ENCODE measurements at places on chromosomes 5 and 9.

- no peak for DNase-seq
These were observed 348.0 kb downstream of the NPR3 start for GRCh38 chr5:33059081-33059480.

DNA sequence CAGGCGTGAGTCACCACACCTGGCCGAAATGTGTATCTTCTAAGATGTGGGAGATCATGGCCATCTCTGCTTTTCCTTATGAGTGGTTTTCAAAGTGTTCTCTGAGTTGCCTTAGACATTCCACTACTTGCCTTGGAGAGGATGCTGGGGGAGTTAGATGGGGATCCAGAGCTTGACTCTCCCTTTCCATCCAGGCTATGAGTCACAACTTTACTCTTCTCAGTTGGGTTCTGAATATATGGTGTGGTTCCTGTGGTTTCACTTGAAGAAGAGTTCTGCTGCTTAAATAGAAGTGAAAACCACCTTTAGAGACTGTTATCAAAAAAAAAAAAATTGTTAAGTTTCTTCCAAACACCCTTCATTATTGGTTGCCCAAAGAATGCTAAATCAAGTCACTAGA, 217.6 kb downstream of the ZNF608 start:
- DNase-seq: no peak

DNA sequence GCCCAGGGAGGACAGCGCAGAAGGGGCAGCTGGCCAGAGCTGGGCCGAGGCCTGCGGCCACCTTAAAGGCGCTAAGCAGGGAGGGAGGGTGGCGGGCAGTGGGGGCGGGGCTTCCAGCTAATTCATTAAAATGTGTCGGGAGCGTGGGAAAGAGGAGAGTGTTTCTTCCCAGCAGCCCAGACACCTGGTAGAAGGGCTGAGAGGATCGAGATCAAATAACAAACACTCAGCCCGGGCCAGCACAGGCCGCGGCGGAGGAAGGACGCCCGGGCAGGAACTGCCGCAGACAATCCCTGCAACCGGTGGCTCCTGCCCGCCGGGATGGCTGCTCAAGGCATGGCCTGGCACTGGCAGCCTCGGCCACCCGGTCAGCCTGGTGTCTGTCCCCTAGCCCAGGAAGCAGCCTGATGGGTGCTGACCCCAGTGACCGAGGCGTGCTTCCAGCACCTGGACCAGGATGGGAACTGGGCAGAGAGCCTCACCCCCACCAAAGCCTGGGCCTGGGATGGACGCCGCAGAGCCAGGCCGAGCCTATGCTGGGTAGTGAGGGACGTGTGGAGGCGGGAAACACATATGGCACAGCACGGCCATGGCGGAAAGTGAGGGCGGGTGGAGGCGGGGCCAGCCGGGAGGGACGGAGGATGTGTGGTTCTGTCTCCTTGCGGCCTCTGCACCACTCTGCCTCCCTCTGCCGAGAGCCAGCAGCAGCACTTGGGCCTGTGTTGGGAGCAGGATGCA, 3.2 kb upstream of the NRARP start:
- DNase-seq: peak; percentile 67

- DNase-seq: no peak
These were observed 89.7 kb upstream of the PRLR start for GRCh38 chr5:35320029-35320428.

GRCh38 chr5:17167171-17167891, 50.1 kb upstream of the BASP1 start:
- no peak for DNase-seq

GRCh38 chr9:123589361-123590239, 233.6 kb downstream of the CRB2 start:
- DNase-seq: no peak

DNA sequence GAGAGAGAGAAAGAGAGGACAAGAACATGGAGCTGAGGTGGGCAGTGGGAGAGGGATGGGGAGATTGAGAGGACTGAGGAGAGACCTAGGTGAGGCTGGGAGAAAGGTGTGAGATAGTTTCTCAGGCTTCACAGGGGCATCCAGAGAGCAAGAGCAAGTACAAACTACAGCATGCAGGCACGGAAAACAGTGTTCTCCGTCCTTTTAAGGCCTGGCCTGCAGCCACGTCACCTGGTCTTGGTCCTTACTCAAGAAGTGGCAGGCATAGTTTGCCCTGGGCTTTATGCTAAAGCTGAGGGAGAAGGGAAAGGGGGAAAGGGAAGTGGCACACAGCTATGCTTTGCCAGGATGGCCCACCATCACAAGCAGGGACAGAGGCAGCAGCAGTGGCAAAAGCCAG, 65.7 kb downstream of the SIL1 start:
- DNase-seq: no peak

GRCh38 chr5:93141969-93142368, 439.1 kb downstream of the NR2F1-AS1 start:
- DNase-seq: no peak

DNA sequence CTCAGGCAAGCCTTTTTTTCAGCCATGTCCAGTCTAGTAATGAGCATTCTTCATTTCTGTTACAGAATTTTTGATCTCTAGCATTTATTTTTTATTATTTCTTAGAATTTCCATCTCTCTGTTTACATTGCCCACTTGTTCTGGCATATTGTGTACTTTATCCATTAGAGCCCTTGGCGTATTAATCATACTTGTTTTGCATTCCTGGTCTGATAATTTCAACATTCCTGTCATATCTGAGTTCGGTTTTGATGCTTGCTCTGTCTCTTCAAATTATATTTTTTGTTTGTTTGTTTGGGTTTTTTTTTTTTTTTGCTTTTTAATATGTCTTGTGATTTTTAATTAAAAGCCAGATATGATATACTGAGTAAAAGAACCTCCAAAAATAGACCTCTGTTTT, 23.0 kb upstream of the JAK2 start:
- no peak for DNase-seq

DNA sequence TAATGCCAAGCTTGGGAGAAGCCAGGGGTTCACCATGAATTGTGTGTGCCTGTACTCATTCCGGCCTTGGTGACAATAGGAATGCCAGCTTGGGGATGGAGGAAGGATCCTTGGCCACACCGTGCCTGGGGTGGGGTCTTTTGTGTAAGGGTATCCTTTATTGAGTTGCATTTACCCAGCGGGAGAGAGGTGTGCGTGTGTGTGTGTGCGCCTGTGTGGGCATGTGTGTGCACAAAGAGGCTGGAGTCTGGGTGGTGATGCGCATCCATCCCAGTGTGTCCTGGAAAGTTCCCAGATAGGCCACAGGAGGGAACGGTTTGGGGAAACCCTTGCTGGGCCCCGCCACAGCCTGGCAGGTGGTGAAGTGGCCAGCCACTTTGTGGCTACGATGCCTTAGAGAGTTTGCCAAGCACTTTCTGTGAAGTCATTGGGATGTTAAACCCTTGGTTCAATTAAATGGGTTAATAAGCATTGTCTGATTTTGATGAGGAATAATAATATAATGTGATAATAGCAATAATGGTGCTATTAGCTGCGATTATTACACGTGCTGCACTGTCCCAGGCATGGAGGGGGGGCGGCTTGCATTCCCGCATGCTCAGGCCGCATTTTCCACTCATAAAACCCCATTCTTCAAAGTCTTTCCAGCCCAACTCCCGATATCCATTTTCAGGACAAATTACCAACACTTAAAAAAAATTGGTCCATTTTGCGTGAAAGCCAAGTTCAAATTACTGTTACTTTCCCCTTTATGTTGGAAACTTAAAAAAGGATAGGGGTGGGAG, 13.7 kb downstream of the PITX1 start:
- DNase-seq: no peak

- no peak for DNase-seq
These were observed 31.7 kb downstream of the GPR21 start for GRCh38 chr9:123065196-123065595.

DNA sequence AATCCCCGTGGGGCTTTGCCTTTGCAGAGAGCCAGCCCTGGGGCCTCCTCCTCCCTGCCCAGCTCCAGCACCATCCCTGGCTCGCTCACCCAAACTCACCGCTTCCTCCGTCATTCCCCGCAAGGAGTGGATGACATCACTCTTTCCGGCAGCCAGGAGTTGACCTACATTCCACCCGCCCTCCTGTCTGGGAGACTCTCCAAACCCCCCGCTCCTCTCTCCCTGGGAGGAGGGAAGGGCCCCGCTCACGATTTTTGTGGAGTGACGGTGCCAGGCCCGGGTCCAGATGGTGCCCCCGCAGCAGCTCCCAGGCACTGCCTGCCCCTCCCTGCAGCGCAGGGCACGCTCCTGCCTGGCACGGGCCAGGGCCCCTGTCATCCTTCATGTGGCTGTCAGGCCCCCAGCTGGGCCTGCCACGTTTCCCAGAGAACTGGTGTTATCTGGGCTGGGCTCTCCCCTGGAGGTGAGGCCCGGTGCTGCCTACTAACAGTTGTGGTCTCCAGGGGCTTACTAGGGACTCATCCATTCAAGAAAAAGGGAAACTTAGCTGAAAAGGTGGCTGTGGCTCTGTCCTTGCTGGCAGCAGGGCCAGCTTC, 52.3 kb downstream of the NTNG2 start:
- no peak for DNase-seq

DNA sequence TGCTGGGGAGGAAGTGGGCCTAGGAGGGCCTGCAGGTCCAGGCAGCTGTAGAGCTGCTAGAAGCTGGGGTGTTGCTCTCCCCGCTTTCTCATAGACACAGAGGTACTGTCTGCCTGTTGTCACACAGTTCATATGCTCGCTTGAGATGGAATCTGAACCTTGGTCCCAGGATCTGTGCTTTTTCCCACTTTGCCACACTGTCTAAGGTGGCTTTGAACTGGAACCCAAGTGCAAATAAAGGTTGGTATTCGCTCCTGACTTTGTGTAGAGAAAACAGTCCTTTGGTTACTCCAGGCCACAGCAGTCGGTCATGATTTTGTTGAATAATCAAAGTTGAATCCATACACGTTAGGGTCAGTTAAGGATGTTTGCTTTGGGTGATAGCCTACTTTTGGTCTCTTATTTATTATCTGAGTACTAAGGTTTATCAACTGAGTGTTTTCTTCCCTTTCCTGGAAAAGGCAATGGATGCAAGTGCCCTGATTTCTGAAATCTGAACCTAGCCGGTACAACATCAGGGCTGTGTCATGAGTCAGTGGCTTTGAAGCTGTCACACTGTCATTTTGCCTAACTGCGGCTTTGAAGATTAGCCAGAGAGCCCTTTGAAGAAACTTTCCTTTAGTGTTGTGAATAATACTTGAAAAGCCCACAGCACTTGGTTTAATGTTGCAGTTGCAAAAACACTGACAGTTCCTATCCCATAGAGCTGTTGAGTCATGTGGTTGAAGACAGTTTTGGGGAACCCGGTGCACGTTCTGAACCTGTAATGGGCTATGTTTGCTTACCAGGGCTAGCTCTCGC, 41.3 kb downstream of the HABP4 start:
- no peak for DNase-seq

DNA sequence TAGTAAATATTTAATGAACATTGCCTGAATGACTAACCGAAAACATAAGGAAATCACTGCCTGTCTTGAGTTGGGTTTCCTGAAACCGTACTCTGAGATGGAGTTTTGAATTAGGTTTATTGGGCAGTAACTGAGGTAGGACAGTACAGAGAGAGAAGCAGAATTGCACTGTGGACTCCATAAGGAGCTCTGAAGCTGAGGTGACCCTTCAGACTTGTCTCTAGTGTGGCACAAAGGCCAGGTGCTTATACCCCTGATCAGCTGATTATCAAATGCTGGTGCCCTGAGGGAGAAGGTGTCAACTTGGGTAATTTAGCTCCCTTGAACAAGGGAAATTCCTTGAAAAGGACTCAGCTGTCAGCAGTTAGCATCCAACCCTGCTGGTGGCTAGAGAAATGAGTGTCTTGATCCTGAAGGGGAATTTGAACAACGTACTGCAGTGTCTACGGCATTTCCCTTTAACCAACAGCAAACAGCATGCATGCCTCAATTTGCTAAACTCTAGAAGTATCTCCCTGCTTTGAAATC, 135.0 kb upstream of the SMARCA2 start:
- DNase-seq: no peak

DNA sequence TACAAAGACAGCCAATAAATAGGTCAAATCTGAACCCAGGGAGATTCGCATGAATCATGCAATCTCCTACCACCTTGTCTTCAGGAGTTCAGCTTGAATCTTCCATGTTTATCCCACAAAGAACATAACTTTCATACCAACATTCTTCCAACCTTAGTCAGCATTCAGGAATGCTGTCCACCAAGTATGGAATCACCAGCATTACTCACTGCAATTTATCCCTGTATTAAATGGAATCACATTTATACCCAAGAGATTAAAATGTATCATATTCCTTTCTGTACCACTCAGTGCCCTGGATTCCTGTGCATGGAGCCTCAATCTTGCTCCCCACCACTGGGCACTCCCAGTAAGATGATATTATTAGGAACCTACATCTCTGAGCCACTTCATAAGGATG, 162.6 kb downstream of the GLIS3 start:
- no peak for DNase-seq

- no peak for DNase-seq
These were observed 32.9 kb downstream of the PALM2AKAP2 start for GRCh38 chr9:109812818-109813281.

GRCh38 chr5:92460505-92460904, 1077.4 kb upstream of the ARRDC3 start:
- no peak for DNase-seq

GRCh38 chr5:142976861-142977260, 206.7 kb downstream of the ARHGAP26 start:
- DNase-seq: no peak

- no peak for DNase-seq
These were observed 5.2 kb upstream of the BARX1 start for GRCh38 chr9:93960221-93960970.

DNA sequence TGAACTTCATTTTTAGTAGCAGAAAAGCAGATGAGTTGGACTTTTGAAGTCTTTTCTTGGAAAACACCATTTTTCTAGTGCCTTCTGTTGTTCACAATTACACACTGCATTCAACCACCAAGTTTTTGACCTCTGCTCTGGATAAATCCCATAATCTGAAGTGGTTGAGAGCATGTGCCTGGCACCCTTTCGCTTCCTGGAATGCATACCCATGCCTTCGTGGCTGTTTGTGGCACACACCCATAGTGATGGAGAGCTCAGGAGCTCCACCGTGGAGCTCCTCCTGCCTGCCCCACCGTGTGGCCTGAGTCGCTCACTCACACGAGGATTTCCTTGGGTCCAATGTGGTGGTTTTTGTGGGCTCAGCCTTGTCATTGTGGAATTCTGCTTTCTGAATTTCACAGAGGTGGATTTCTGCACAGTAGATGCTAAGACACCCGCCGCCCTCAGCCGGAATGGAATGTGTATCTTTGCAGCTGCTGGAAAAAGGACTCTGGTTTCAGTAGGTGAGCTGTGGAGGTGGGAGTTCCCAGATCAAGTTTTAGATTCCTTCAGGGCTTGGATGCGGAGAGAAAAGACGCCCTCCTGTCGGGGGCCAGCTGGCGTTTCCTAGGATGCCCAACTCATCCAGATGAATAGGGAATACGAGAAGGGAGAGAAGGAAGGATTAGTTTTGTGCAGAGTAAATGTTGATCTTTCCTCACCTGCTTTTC, 500.4 kb downstream of the IRX1 start:
- DNase-seq: no peak

DNA sequence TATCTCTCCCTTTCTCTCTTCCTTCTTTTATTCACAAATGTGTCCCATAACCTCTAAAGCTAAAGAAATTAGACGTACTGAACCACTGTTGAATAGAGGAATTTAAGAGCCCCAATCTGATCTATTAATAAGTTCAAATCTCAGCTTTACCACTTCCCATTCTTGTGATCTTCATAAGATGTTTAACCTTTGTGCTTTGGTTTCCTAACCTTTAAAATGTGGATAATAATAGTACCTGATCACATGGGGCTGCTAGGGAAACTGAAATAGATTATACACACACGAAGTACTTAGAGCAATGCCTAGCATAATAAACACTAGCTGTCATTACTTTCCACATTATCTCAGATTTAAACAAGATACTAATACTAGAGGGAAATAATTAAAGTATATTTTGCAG, 324.3 kb upstream of the SEMA6A start:
- DNase-seq: no peak

- no peak for DNase-seq
These were observed 85.0 kb downstream of the GALNT10 start for GRCh38 chr5:154275566-154275965.
